DMS53 (cell line): ENCODE measurements at places on chromosomes 7 and 10.

DNA sequence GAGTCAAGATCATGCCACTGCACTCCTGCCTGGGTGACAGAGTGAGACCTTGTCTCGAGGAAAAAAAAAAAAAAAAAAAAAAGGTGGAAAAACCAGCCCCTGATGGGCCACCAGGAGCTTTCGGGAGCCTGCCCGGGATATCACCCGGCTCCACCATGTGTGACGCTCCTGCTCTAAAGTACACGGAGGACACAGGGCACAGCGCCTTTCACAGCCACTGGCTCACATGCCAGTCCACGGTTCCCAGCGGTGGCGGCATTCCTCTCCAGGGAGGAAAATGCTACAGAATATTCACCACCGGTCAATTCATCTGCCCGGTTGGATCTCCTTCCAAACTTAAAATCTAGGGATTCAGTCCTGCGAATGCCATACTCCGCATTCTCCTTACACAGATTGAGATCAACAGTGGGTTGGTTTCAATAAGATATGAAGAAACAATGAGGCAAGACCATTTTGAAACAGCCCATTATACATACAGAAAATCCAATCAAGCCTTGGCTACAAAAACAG, 81.2 kb downstream of the CTBP2 start:
- DNase-seq = no peak

DNA sequence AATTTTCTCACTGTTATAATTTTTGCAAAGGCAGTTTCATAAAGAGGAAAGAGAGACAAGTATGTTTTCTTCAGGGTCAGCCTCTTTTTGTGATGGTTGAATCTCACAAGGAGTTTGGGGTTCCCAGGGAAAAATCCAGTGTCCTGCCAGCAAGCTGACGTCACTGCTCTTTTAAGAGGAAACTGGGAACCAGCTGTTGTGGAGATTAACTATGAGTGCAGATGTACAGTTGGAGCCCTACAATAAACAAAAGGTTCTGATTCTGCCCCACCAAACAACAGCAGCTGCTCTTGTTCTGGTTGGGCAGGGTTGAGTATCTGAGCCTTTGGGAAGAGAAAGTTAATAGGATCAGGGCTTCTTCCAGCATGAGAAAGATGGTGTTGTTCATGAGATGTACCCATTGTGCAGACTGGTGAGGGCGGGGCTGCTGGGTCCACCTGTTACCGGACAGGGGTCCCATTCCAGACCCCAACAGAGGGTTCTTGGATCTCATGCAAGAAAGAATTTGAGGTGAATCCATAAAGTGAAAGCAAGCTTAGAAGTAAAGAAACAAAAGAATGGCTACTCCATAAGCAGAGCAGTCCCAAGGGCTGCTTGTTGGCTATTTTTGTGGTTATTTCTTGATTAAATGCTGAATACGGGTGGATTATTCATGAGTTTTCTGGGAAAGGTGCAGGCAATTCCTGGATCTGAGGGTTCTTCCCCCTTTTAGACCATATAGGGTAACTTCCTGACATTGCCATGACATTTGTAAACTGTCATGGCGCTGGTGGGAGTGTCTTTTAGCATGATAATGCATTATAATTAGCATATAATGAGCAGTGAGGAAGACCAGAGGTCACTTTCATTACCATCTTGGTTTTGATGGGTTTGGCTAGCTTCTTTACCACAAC, 12.5 kb downstream of the PRF1 start:
- DNase-seq = peak; percentile 66

GRCh38 chr7:114688443-114689055, 233.3 kb upstream of the MDFIC start:
- DNase-seq = no peak

- DNase-seq = no peak
Observed at GRCh38 chr10:44850356-44850934, 60.7 kb upstream of the TMEM72 start.

DNA sequence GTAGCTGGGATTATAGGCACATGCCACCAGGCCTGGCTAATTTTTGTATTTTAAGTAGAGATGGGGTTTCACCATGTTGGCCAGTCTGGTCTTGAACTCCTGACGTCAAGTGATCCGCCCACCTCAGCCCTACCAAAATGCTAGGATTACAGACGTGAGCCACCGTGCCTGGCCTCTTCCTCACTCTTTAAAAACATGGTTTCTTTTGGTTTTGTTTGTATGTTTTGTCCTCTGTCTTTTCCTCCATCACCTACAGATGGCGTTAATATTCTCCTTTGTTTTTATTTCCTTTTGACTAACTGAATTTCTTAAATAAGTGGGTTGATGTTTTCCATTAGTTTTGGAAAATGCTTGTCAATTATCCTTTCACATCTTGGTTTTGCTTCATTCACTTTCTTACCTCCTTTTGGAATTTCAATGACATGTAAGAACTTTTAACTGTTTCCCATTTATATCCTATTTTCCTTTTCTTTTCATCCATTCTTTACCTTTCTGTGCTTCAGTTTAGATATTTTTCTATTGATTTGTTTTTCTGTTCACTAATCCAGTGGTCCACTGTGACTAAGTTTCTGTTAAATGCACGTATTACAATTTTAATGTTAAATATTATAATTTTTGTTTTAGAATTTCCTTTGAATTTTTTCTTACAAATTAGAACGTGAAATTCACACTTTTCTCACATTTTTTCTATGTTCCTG, 104.1 kb downstream of the ZNF467 start:
- peak; percentile 55 for DNase-seq

GRCh38 chr7:26038201-26038990, 113.6 kb upstream of the NFE2L3 start:
- DNase-seq = no peak

DNA sequence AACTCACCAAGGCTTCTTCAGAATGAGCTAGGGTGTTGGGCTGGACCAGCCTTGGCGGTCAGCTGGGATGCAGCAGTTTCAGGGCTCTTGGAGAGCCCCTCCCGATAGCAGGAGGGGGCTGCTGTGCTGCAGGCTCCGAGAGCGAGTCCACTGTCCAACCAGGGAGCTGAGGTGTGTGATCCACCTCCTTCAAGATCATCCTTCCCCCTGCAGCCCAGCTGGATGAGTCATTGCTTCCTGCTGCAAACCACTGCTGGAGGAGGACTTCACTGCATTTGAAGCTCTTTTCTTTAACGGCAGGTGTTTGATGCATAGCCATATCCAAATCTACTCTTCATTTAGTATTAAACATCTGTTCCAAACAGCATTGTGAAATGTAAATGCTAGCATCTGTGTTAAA, 54.2 kb upstream of the EBF3 start:
- no peak for DNase-seq

DNA sequence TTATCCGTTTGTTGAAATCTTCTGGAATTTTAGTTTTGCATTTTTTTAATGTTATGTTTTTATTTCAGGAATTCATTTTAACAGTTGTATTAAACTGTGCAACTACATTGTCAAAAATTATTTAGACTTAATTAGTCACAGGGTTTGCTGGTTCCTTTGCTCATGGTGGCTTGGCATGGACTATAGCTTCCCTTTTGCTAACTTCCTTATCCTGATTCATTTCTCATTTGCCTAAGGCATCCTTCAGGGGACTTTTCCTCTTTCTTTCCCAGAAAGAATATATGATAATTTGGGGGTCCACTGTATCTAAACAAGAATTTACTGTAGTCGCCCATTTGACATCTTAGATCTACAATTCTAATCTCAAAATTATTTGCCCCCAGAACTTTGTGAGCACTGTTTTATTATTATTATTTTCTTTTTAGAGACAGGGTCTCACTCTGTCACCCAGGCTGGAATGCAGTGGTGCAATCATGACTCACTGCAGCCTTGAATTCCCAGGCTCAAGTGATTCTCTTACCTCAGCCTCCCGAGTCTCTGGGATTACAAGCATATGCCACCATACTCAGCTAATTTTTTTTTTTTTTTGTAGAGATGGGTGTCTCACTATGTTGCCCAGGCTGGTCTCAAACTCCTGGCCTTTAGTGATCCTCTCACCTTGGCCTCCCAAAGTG, 13.9 kb downstream of the FIGNL1 start:
- DNase-seq = peak; percentile 14
